Activated CD4-positive, alpha-beta T cell treated with anti-CD3 and anti-CD28 coated beads, Interleukin-2, amount 50 U/mL, for 48 hours (primary cell): ENCODE measurements at places on chromosomes 3 and 15.

DNA sequence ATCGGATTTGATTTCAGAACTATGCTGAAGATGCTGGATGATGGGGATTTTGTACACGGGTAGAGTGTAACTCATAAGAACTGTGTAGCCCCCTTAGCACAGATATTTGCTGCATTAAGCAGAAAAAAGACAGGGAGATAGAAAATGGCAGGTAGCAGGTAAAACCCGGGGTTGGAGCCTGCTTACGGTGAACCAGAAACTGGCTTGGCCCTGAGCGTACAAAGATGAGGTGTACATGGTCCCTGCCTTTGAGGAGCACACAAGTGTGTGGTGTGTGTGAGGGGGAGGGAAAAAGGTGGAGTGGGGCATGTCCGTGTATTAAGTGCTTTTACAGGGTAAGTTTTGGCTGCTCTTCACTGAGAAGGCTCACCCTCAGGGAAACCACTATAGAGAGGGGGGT lies 3.5 kb downstream of the LPP start:
- no peak for DNase-seq

DNA sequence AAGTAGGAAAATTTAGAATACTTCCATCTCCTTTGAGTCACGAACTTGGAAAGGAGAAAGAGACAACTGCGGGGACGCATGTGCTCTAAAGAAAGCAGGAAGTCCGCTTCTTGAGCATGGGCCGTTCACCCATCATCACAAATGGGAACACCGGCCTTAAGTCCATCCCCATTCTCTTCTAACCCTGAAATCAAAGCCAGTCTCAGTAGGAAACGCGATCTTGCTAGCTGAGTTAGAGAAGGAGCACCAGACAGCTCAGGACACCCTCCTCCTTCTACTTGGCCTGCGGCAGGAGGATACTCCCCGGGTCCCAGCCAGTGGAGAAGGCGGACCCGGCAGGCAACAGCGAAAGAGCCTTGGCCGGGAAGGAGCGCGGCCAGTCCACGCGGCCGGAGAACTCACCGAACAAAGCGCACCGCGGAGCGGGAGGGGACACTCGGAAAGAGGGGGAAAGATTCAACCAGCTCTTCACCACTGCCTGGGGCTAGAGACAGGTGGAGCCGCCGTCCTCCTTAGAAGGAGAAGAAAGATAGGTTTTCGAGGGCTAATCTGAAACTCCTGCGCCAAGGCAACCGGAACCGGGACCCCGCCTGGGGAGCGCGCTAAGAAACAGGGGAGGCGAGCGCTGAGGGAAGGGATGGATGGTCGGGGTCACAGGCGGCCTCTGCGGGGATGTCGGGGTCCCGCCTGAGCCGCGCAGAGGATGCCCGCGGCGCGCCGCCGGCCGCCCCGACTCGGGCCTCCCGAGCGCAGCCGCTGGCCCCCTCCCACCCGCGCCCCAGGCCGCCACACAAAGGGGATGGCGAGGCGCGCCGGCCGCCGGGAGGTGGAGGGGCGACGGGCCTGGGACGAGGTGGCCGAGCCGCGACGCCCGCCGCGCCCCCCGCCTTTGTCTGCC lies 818 bp downstream of the SLC4A7 start:
- peak; percentile 51 for DNase-seq

DNA sequence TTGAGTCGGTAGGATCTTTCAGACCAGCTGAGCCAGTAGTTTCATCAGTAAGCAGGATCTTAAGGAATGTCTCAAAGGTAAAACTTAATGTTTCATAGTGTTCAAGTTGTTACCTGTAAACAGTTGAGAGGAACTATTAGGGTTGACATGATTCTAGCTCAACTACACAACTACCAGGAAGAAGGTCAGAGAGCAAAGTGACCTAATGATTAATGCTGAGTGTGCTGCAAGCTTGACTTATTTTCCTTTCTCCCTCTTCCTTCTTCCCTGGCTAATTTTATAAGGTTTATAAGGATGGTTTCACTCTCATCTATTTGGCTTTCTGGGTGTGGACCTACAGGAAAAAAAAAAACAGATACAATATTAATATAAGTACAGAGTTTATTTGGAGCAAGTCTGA lies 30.2 kb upstream of the LHFPL4 start:
- DNase-seq = no peak

GRCh38 chr3:125179884-125180240 lies 32.7 kb downstream of the SLC12A8 start:
- no peak for DNase-seq

- DNase-seq = peak; percentile 74
Measured at GRCh38 chr15:29090617-29091466, 178.8 kb downstream of the NSMCE3 start.

GRCh38 chr3:111667621-111668239 lies 72.6 kb upstream of the ZBED2 start:
- DNase-seq = peak; percentile 64

- no peak for DNase-seq
Measured at GRCh38 chr3:65930648-65931047, 108.1 kb downstream of the MAGI1 start.

GRCh38 chr3:107669669-107670068 lies 146.9 kb downstream of the BBX start:
- no peak for DNase-seq

DNA sequence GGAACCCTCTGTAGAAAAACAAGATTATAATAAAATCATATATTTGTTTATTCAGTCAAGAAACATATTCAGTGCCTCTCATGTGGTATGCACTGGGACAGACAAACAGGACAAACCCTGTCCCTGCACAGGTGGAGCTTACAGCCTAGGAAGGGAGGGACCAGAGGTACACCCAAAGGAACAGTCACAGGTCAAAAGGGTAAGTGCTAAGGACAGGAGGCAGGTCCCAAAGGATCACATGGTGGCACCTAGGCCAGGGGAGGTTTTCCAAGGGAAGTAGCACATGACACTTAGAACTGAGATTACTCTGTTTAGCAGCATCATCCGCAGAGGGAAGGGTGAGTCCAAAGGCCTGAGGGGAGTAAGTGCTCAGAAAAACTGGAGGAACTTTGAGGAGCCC lies 254.4 kb upstream of the ARRDC4 start:
- no peak for DNase-seq

- DNase-seq = no peak
Measured at GRCh38 chr3:115553796-115554486, 69.4 kb upstream of the GAP43 start.
